ENCODE measurements at places on chromosomes 16 and 17.
A peak's percentile ranks its signal among the peaks of the same experiment; 100 is the strongest.

DNA sequence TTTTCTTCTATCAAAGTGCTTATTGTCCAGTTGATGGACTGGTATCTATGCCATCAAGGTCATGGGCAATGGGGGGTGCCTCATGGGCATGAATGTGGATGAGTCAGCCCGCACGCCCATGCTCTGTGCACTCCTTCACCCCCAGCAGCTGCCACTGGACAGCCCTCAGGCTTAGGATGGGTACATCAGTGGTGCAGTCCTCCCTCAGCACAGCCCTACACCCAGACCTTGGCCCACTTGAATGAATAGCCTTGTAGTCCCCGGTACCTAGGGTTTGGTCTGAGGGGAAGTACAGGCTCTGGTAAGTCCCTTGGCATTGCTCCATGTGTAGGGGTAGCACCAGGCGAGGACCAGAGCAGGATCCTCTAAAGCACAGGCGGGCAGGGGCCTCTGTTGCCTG lies 10.4 kb upstream of the GNA13 start:
- DNase-seq = no peak

GRCh38 chr17:35906191-35906925 lies 24.2 kb downstream of the RDM1 start:
- DNase-seq = no peak

- DNase-seq = peak; percentile 47
Measured at GRCh38 chr17:81365601-81366585, 29.4 kb upstream of the BAHCC1 start.

DNA sequence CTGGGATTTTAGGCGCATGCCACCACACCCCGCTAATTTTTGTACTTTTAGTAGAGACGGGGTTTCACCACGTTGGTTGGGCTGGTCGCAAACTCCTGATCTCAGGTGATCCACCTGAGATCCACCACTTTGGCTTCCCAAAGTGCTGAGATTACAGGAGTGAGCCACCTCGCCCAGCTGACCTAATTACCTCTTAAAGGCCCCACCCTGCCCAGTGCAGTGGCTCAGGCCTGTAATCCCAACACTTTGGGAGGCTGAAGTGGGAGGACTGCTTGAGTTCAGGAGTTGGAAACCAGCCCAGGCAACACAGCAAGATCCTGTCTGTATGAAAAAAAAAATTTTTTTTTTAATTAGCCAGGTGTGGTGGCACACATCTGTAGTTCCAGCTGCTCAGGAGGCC lies 2.9 kb upstream of the COASY start:
- DNase-seq = no peak

- DNase-seq = no peak
Measured at GRCh38 chr16:14063618-14064581, 7.2 kb upstream of the MRTFB start.

- no peak for DNase-seq
Measured at GRCh38 chr17:35212668-35213067, 18.5 kb upstream of the SLC35G3 start.

GRCh38 chr16:3832668-3833067 lies 47.8 kb downstream of the CREBBP start:
- DNase-seq = no peak

DNA sequence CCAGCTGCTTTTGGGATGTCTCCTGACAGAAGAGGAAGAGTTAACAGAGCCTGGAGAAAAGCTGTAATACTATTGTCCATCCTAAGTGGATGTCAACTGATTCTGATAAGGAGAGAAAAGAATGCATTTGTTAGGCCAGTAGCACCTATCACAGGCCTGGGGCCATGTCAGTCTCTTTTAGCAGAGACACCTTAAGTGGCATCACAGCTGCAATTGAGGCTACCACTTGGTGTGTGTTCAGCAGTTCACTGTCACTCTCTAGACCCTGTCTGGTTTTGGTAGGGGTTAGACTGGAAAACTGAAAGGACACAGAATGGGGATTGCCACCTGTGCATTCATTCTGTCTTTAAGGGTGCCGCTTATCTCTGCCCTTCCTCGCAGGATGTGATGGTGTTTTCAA lies 42.0 kb downstream of the PSMD12 start:
- peak; percentile 24 for DNase-seq

DNA sequence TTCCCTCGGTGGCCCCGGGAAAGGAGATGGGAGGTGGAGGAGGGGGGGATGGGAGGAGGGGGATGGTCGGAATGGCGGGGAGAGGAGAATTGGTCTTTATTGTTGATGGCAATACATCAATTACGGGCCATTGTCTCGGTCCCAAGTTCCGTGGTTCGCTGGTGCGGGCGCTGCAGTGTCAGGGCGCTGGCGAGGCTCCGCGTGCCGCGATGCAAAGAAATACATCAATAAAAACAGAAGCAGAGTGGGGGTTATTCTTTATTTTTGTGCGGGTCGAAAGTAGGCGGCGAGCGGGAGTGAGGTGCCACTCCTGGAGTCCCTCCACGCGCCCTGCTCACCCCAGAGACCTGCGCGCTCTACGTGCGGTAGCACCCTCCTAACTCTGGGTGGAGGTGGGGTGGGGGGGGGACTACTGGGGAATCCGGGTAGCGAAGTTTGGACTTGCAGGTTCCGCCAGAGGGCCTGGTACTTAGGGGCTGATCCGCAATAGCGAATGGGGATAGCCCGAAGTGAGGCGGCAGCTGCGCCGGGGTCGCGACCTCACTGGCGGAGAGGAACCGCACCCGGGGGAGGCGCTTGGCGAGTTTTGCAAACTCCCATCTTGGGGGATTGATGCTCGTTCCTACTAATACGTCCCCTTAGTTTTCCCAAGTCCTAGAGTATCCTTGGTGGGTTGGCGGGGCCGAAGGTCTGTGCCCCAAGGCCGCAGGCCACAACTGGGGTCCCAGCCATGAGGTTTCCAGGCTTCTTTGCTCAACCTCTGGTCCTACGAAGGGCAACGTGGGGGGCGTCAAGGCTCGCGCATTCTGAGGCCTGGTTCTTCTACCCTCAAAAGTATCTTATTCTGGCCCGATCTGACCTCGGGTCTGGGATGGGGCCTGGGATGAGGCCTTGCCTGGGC lies 3.5 kb upstream of the SALL1 start:
- DNase-seq = peak; percentile 79

DNA sequence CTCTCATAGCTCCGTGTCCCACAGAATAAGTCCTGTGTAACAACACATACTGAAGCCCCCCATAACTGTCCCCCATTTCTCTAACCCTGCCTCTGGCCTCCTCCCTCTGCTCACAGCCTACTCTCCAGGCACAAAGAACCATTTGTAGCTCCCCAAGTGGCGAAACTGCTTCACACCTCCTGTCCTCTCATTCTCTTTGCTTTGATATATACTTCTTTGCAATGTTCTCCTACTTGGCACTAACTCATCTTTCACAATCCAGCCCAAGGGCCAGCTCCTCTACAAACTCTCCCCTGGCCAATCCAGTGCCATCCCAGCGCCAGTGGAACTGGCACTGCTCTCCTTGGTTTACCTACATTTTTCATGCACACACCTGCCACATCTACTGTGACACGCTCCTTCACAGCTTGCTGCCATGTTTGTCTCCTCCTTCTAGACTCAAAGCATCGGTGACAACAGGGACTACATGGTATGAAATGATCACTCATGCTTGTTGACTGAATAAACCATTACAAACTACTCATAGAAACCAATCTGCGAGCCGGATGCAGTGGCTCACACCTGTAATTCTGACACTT lies 12.8 kb downstream of the CYTH1 start:
- no peak for DNase-seq

DNA sequence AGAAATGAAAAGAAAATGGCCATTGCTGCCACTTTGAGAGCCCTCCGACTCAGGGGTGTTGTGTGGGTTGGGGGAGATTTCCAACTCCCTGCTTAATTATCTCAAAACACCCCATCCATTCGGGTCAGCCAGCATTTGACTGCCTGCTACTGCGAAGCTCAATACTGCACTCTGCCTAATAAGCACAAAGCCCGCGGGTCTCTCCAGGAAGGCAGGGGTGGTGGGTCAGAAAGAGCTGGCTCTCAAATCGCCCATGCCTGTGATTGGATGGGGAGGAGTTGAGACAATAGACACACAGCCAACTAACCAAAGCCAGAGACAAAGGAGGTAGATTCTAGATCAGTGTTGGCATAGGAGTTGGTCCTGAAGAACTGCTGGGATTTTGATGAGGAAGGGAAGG lies 2.3 kb upstream of the XAF1 start:
- DNase-seq = no peak

DNA sequence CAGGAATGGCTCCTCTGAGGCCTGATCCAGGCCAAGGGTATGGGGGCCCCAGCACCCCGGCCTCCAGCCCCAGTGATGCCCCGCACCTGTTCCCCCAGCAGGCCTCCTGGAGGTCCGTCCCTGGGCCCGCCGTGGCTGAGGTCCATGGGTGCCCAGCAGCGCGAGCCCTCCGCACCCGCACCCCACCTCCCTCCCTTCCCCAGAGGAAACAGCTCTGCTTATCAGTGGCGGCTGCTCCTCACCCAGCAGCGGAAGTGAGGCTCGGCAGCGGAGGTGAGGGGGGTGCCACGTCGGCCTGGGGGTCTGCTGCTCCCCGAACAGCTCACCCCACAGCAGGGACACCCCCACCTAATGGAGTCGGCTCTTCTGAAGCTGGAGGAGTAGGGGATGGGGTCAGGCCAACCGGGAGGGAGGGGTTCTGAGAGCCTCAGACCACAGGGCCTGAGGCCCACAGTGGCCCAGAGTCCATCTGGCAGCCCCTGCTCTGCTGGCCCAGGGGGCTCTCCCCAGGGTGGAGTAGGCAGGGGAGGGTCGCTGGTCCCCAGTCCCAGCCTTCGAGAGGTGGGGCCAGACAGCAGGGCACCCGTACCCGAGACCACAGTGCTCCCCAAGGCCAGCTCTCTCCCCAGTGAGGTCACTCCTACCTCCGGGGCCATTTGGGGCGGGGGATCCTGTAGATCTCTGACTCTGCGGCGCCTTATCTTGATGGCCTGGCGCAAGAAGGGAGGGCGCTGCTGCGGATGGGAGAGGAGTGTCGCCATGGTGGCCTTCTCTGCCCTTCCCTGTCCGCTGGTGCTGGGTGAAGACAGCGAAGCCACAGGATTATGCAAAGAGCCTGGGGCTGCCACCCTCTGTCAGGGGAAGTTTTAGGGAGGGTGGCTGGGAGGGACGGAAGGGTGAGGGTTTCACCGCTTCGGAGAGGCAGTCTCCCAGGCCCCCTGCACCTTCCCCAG lies at the start of gene UNC13D:
Gene UNC13D (minus strand): TSS at position 828 of the 953 bp plus-strand sequence. CDS start 67 bp downstream, at position 761.
- DNase-seq = no peak

DNA sequence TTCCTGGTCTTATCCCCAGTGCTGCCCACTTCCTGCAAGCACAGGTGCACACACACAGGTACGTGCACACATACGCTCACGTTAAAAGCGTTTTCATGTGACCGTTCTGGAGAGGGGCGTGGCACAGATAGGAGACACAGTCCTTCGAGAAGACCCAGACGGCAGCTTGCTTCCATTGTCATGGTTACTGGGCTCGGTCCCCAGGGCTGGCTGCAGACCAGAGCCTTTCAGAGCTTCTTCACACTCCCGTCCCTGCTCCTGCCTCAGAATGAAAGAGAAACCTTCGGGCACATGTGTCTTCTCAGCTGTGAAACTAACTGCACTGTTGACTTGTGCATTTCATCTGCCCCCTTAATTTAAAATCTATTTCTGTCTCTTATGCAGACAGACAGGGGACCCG lies 154.2 kb downstream of the PITPNC1 start:
- DNase-seq = peak; percentile 34

DNA sequence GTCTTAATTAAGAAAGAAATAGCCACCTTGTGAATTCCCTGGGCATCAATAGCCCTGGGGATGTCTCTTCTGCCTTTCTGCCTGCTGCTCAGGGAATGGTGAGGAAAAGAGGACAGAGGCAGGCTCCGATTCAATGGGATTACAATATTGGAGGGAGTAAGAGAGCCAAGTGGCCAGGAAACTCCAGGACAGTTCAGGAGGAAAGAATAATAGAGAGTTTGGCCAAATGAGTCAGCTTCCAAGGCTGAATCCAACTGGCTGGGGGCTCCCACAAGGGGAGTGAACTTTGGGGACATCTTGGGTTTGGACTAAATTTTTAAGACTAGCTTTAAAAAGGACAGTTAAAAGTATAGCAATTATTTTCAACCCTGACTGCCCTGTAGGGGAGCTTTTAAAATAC lies 235.8 kb upstream of the ASIC2 start:
- DNase-seq = no peak

DNA sequence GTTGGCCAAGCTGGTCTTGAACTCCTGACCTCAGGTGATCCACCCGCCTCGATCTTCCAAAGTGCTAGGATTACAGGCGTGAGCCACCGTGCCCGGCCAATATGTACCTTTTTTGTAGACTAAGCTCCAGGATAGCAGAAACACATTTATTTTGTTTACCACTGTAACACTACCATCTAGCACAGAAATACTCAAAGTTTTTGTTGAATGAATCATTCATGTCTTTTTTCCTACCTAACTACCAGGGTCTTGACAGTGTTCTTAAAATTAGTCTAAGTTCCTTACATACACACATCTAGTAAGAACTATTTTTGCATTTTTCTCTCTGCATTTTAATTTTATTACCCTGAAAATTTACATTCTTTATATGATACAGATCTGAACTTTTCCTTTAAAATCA lies 44.4 kb downstream of the AKAP10 start:
- no peak for DNase-seq

GRCh38 chr16:1050516-1050915 lies 22.0 kb upstream of the SSTR5 start:
- DNase-seq = no peak

DNA sequence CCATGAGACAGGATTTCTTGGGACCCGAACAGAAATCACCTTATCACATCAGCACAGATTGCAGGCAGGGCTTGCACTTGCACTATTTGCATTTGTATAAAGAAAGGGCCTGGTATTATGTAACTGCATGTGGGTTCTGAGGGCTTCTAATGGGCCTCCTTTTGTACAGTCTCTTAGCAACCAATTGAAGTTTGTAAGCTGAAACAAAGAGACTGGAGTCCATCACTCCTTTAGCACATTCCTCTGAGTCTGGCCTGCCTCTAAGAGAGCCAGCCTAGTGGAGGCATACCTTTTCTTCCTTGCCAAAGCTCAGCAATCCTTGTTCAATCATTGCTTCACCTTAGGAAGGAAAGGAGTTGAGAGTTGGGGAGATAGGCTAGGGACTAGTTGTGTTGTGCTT lies 387.1 kb downstream of the XYLT1 start:
- DNase-seq = no peak

- DNase-seq = no peak
Measured at GRCh38 chr17:37818689-37819088, 73.8 kb upstream of the HNF1B start.
